ENCODE measurements at places on chromosomes 2 and 18.

- no peak for DNase-seq
Measured at GRCh38 chr2:215071676-215072075, 66.8 kb downstream of the ABCA12 start.

DNA sequence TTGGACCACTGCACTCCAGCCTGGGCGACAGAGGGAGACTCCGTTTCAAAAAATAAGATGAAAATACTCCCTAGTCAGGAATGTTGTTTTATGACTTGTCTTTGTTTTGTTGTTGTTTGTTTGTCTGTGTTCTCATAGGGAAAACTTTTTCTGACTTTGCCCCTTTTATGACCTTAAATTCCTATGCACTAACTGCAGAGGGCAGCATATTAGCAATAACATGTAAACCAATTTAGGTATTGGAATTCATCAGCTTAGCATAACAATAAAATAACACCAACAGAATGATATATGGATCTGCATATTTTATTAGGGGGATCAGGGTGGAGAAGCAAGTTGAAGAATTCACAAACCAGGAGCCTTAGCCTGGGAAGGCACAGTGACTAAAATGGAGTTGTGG lies 631.5 kb downstream of the SUCLG1 start:
- no peak for DNase-seq

DNA sequence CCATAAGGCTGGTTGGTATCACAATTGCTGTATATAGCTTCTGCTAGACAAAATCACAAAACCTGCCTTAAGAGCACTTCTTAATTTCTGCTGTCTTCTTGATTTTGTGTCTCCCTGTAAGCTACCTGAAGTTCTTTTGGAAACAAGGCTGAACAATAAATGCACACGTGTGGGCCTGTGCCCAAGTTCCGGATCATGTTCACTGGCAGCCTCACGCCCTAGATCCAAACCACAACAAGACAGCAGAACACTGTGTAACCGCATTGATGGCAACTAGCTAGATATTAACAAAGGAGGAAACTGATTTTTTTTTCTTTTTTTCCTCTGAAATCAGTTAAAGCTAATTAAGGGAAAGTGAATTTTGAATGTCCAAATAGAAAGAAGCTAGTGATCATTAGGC lies 81.5 kb upstream of the LYPD6B start:
- no peak for DNase-seq

DNA sequence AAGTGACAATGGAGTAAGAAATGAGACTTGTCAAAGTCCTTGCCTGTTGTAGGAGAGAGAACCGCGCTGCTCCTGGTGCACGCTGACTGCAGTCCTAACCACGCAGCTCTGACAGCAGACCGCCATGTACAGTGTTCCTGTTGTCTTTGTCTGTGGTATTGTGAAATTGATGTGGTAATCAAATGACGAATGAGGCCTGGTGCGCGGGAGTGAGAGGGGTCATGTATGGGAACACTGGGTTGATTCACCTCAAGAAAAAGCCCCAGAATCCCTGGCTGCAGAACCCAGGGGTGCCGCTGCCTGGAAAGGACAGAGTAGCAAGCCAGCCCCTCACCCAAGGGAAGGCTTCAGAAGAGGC lies 64.0 kb downstream of the INPP4A start:
- peak; percentile 26 for DNase-seq

- no peak for DNase-seq
Measured at GRCh38 chr2:74812787-74813590, 20.9 kb upstream of the HK2 start.

DNA sequence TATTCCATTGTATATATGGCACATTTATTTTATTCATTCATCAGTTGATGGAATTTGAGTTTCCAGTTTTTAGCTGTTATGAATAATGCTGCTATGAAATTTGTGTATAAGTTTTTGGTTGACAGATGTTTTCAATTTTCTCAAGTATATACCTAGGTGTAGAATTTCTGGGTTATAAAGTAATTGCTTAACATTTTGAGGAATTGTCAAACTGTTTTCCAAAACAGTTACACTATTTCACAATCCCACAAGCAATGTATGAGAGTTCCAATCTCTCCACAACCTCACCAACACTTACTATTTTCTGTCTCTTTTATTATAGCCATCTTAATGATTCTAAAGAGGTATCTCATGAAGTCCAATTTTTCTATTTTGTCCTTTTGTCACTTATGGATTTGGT lies 12.5 kb upstream of the WDSUB1 start:
- no peak for DNase-seq

GRCh38 chr2:179243046-179243445 lies 21.6 kb downstream of the SESTD1 start:
- DNase-seq, result no peak

DNA sequence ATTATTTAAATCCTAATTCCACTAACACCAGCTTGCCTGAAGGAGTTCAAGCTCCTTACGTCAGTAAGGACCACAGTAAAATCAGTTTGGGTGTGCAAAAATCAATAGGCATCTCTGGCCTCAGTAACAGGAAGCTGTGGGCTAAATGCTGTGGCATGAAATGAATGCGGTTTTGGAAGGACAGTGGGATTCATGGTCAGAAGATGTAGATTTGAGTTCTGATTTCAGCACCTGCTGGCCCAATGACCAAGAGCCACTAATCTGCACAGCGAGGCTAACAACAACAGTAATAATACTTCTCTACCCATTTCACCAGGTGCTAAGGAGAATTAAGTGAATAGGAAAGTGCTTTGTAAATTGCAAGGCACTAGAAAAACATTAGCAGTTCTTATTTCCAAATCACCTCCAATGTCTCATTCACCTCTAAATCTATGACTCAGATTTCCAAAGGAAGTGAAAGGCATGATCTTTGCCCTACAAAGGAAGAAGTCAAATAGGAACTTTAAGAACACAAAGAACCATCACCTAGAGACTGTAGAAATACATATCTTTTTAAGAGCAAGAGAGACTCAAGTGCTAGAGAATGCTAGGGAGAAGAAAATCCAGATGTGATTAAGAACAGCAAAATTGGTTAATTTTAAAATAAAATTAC lies 172.6 kb downstream of the ANKRD44 start:
- no peak for DNase-seq

- no peak for DNase-seq
Measured at GRCh38 chr2:241764275-241765241, 12.1 kb upstream of the GAL3ST2 start.

GRCh38 chr2:21102356-21102755 lies 21.4 kb upstream of the TDRD15 start:
- DNase-seq, result no peak

GRCh38 chr2:20423847-20424246 lies 23.0 kb upstream of the RHOB start:
- no peak for DNase-seq

GRCh38 chr2:27792759-27793158 lies 21.2 kb downstream of the MRPL33 start:
- DNase-seq, result no peak

DNA sequence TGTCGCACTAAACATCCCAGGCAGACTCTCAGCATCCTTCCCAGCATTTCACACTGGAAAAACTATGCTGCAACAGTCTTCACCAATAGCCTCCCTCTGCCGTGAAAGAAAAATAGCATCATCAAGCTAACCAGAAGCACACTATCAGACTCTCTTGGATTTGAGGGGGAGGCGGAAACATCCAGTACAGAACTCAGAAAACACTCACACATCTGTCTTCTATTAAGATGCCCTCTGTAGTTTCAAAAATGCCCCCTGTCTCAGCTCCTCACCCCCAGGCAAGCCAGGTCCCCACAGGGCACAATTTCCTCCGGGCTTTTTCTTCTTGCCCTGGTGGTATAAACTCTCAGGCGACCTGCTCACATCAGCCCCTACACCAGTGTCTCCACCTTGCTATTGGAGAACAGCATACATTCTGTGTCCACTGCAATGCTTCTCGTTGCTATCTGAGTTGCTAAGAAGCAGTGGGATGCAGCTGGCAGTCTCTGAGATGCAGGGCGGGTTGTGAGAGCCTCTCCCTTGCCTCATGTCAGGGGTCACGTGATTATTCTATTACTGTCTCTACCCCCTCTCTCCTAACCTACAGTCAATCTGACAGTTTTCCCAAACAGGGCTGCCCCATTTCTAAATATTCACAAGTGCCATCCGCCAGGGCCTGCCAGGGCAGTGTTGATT lies 189.9 kb downstream of the INO80D start:
- DNase-seq, result no peak

DNA sequence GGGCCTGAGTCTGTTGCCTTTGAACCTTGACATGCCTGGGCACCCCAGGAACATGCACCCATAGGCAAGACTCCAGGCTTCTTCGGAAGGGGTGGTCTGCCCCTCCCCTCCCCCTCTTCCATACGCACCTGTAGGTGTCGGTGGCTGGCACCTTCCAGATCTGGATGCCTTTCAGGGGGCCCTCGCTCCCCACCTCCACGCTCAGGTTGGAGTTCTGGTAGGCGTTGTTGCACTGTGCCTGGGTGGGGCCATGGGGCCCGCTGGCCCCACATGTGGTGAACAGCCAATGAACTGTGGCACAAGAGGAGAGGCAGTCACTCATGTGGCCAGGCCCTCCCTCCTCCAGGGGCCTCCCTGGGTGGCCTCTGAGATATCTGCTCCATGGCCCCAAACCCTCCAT lies 135.8 kb downstream of the CLIP4 start:
- DNase-seq, result no peak

Measured in mucosa of gallbladder (tissue), 1 donor.